NCI-H345 (cell line): ENCODE measurements at places on chromosomes 11 and 22.

DNA sequence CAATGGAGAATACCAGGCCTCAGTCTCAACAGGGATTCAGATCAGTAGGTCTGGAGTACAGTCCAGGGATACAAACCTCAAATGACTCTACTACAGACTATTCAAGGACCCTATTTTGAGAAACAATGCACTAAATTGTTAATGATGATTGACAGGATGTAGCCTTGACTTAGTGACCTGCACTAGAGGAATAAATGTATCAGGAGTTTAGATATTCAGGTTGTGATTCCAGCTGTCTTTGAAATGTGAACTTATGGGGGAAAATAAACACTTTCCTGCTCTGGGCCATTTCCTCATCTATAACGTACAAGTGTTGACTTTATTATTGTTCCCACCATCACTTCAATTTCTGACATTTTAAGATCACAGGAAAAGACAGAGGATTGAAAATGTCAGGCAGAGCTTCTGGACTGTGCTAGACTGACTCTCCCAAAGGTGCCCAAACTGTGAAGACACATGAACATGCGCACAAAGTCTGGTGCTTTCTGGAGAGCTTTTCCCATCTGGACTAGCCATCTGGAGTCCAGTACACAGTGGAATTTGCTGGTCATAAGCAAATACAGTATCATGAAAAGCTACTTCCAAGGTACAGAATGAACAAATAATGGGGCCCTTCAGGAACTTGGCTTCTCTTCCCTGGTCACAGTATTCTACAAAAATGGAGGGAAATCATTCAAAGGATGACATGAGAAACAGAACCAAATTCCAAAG lies 110.4 kb downstream of the USP35 start:
- no peak for DNase-seq

DNA sequence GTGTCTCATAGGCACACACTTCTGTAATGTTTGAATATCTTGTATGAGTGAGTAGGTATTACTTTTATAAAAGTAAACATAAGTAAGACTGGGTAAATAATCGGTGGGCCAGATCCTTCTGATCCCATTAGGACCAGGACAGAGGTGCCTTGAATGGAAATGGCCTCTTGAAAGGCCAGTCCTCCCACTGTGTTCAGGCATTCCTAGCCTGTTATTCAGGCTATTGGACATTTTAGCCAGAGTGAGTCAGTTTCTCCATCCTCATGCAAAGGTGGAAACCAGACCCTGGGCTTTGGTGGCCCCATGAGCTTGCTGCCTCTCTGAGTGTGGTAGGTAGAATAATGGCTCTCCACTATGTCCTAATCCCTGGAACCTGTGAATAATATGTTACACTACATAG lies 34.4 kb downstream of the C11orf96 start:
- DNase-seq, result no peak

- DNase-seq, result no peak
Measured at GRCh38 chr11:109349276-109350080, 72.5 kb upstream of the C11orf87 start.

DNA sequence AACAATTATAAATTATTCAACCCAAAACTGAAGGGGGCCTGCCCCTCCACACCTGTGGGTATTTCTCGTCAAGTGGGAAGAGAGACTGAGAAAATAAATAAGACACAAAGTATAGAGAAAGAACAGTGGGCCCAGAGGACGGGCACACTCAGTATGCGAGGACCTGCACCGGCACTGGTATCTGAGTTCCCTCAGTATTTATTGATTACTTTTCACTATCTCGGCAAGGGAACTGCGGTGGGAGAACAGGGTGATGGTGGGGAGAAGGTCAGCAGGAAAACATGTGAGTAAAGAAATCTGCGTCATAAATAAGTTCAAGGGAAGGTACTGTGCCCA lies 3.2 kb downstream of the C11orf54 start:
- no peak for DNase-seq

DNA sequence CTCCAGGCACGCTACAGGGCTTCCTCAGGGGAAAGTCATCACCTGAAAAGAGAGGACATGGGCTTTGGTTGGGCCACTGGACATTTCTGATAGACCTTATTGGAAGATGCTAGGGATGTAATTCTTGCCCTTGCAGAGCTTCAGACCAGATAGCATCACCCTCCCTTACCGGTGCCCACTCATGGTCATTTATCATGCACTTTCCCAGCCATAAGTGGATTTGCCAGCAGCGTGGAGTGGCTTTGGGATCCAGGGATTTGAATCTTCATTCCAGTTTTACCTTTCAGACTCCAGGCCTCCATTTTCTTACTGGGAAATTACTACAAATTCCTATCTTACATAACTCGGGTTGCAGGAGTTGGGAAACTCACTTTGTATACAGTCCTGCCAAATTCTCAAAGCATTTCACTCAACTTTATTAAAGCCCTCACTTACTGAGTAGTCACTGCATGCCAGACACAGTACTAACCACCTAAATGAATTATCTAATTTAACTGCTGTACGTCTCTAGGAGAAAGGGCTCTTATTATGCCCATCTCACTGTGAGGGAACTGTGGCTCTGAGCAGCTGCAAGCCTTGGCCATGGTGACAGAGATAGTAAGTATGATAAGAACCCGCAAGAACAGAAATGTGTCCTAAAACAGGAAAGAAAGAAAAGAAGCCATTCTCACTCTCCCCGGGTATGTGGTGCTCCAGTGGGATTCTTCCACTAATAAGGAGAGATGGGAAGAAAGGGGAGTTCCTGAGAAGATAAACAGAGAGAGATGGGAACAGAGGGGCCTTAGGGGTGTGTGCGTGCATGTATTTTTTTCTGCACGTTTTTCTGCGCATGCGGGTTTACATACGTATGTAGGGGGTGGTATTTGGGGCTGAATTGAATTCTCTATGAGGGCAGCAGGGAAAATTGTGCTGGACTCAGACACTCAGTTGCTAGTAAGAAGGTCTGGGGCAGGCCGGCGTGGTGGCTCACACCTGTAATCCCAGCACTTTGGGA lies 9.7 kb downstream of the CHRM1 start:
- DNase-seq, result no peak

GRCh38 chr11:18171377-18172000 lies 1.1 kb upstream of the MRGPRX4 start:
- DNase-seq, result peak; percentile 26
